Kidney (tissue), 22 donors: ENCODE measurements at places on chromosomes 16 and 17. TPM values are rescaled to one million over a fixed set of nuclear protein-coding genes. Genes with fewer than 3 reads are reported as not detected.

GRCh38 chr16:2385190-2385836, 43.9 kb upstream of the CCNF start:
- DNase-seq, result no peak

GRCh38 chr16:17589898-17590297, 119.1 kb upstream of the XYLT1 start:
- no peak for DNase-seq

GRCh38 chr17:82158825-82159224, 53.8 kb downstream of the CCDC57 start:
- no peak for DNase-seq

- DNase-seq, result no peak
Measured at GRCh38 chr16:75064403-75065148, 52.0 kb downstream of the LDHD start.

GRCh38 chr16:85675251-85675874, 13.4 kb downstream of the GINS2 start:
- DNase-seq, result no peak

- no peak for DNase-seq
Measured at GRCh38 chr16:89035669-89036570, 57.7 kb upstream of the ACSF3 start.

DNA sequence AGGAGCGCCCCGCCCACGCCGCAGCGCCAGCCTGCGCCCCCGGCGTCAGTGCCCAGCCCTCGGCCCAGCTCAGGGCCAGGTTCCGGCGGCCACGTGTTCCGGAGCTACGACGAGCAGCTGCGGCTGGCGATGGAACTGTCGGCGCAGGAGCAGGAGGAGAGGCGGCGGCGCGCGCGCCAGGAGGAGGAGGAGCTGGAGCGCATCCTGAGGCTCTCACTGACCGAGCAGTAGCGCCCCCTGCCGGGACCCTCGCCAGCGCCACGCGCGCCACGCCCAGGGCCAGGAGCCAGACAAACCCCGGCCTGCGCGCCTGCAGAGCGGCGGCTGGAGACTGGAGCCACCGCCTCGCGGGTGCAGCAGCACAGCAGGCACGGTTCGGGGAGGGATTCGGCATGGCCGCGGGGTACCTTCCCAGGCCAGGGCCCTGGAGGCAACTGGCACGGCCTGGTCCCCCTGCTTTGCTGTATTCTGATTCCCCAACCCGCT, 9.3 kb downstream of the CORO6 start:
- DNase-seq, result peak; percentile 97

DNA sequence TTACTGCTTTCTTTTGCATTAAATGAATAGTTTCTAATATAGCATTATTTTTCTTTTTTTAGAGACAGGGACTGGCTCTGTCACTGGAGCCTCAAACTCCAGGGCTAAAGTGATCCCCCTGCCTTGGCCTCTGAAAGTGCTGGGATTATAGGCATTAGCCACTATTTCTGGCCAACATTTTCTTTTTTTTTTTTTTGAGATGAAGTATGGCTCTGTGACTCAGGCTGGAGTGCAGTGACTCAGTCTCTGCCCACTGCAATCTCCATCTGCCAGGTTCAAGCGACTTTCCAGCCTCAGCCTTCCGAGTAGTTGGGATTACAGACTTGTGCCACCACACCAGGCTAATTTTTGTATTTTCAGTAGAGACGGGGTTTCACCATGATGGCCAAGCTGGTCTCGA, 2.0 kb upstream of the DUXB start:
- no peak for DNase-seq

GRCh38 chr17:51560398-51560797, 300.1 kb downstream of the UTP18 start:
- no peak for DNase-seq

GRCh38 chr16:69274699-69275235, 36.4 kb upstream of the VPS4A start:
- no peak for DNase-seq

Gene MPO
- polyA plus RNA-seq, result not detected

Gene NCOR1
- 44.9 TPM for polyA plus RNA-seq

Gene ACSM2A
- polyA plus RNA-seq, result 269 TPM

Gene PRSS22
- 11.0 TPM for polyA plus RNA-seq
